ENCODE measurements at places on chromosomes 11 and 22.

GRCh38 chr11:1645357-1645821 is 15.8 kb downstream of the KRTAP5-5 start:
- DNase-seq = no peak

- DNase-seq = no peak
Measured at GRCh38 chr11:27722117-27722952, 22.1 kb upstream of the BDNF start.

DNA sequence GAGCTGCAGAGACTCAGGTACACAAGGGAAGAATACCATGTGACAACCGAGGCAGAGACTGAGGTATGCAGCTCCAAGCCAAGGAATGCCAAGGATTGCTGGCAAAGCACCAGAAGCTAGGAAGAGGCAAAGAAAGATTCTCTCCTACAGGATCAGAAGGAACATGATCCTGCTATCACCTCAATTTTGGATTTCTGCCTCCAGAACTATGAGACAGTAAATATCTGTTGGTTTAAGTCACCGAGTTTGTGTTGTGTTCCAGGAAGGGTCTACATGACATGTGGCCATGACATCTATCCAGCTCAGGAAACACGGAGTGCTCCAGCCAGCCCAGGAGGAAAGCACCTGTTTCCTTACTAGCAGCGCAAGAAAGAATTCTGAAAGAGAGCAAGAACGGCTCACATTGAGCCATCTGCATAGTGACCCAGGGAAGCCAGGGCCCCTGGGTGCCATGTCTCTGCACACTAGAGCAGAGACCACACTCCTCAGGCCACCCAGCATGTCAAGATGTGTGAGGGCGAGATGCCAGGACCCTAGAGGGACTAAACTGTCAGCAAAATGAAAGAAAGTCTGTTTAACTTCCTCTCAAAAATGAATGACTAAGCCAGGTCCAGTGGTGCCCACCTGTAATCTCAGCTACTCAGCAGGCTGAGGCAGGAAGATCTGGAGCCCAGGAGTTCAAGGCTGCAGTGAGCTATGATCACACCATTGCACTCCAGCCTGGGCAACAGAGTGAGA is 35.6 kb upstream of the GALNT18 start:
- no peak for DNase-seq

DNA sequence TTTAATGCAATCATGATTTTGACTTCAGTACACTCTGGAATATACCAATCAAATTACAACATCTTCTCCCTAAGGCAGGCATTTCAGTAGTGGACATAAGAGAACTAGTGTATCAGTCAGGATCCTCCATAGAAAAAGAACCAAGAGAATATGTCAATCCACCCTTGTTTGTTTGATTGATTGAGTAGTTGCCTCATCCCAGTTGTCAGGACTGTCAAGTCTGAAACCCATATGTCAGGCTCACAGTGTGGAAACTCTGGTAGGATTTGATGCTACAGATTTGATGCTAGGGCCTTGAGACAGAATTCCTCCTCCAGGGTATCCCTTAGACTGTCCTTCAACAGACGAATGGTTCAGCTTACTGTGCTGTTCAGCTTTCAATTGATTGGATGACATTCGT is 375.0 kb downstream of the ETS1 start:
- DNase-seq = no peak

GRCh38 chr22:48320048-48320682 is 1507.5 kb downstream of the BRD1 start:
- DNase-seq = no peak

DNA sequence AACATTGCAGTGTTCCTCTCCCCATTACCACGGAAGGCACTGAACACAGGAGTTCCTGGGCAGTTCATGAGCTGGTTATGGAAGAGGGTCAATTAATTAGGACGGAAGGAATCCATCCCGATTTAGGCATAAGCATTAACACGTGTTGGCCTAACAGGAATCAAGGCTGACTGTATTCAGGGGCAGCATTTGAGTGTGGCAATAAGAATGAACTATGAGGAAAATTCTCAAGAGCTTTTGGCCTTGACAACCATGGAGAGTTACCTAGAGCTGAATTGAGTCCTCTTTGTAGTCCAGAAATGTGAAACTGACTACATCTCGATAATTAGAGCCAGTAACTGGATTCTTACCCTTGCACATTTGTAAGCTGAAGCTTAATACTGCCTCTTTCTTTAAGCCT is 82.4 kb upstream of the CRTAM start:
- DNase-seq = no peak

DNA sequence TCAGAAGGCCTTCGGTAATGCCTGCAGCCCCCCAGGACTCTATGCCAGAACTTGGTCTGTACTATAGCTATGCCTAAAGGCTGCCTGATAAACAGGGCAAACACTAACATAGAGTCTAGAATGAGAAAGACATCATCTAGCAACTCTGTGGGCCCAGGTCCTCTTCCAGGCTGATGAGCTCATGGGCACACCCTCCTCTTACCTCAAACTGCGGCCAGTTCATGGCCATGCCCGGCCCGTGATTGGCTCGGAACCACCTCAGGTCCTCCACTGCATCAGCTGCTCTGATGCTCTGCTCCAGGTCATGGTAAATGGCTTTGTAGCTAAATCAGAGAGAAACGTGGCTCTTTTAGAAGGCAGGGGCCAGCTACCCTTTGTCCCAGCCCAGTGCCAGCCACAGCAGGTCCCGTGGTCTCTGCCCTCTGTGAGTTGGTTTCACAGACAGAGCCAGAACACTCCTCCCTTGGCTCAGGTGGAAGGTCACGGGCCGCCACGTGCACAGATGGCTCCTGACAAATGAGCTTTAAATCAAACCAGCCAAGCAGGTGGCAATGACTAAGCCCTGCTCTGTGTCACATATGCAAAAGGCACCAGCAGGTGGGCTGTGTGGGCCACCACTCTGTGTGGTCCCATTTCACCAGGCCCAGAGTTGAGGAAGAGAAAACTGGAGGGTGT is 25.0 kb upstream of the ARFGAP3 start:
- no peak for DNase-seq

DNA sequence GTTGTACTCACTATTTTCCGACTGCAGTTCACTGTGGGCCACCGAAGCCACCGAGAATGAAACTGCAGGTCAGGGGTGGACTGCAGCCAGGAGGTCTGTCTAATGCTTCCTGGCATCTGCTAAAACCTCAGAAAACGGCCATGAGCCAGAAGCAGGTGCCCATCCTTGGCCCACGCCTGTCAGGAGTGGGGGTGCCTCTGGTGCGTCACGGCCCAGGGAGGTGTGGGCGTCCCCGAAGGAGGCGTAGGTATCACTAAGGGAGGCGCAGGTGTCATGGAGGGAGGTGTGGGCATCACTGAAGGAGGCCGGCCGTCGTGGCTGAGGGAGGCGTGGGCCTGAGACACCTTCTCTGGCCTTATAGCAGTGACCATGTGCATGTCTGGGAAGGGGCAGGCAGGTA is 456.2 kb downstream of the TBC1D22A start:
- no peak for DNase-seq

DNA sequence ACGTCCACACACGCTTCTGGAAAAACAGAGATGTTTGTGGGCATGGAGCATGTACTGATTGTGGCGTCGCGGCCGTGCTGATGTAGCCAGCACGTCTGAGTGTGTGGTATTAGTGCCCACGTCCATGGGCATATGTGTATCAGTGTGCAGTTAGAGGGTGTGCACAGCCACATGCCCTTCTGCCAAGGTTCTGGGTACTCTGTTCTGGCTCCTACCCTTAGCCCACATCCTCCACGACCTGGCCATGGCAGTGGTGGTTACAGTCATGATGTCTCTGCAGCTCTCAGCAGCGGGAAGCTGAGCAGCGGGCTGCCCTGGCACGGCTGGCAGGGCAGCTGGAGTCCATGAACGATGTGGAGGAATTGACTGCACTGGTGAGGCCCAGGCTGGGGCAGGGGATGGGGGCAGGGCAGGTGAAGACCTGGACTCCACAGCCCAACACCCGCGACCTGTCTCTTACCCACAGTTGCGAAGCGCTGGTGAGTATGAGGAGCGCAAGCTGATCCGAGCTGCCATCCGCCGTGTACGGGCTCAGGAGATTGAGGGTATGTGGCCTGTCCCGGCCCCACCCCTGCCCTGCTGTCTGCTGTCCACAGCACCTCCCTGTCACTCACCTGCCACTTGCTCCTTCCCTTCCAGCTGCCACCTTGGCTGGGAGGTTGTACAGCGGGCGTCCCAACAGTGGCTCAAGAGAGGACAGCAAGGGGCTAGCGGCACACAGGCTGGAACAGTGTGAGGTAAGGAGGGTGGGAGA is 7.3 kb downstream of the SMTN start:
- DNase-seq = no peak

- no peak for DNase-seq
Measured at GRCh38 chr11:120062561-120062930, 75.4 kb downstream of the TRIM29 start.

- no peak for DNase-seq
Measured at GRCh38 chr11:36454941-36455631, 55.0 kb downstream of the TRAF6 start.

- DNase-seq = no peak
Measured at GRCh38 chr11:69958308-69958707, 119.8 kb upstream of the ANO1 start.

- DNase-seq = no peak
Measured at GRCh38 chr11:44450295-44450932, 115.0 kb upstream of the CD82 start.

DNA sequence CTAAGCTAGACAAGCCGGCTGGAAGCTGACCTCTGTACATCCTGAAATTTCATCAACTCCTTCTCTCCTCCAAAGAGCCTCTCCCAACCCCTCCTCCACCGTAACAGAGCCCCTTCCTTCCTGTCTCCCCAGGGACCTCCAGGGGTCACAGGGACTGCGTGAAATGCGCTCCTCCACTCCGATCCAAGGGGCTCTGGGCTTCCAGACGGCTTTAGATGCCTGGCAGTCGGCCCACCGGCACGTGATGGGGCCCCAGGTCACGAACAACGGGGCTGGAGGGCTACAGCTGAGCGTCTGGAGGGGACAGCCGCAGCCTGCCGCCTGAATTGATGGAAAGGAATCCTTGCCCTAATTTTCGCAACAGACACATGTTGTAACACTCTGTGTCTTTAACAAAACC is 264.1 kb downstream of the MN1 start:
- no peak for DNase-seq

- peak; percentile 87 for DNase-seq
Measured at GRCh38 chr11:86151174-86152005, 82.5 kb upstream of the PICALM start.

GRCh38 chr11:72657411-72658100 is 16.7 kb downstream of the PDE2A start:
- no peak for DNase-seq

DNA sequence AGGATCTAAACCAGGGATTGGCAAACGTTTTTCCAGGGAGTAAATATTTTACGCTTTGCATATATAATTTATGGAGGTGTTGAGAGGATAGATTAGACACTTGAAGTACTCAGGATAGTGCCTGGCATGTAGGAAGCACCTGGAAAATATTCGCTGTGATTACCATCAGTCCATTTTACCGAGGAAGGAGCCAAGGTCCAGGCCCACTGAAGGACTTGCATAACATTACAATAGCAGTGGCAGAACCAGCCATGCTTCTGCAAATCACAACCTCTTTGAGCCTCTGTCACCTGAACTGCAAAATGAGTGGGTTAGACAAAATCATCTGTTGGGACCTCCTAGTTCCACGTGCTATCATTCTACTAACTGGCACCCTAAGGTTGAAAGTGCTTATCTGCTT is 5.4 kb downstream of the FUT4 start:
- DNase-seq = no peak

DNA sequence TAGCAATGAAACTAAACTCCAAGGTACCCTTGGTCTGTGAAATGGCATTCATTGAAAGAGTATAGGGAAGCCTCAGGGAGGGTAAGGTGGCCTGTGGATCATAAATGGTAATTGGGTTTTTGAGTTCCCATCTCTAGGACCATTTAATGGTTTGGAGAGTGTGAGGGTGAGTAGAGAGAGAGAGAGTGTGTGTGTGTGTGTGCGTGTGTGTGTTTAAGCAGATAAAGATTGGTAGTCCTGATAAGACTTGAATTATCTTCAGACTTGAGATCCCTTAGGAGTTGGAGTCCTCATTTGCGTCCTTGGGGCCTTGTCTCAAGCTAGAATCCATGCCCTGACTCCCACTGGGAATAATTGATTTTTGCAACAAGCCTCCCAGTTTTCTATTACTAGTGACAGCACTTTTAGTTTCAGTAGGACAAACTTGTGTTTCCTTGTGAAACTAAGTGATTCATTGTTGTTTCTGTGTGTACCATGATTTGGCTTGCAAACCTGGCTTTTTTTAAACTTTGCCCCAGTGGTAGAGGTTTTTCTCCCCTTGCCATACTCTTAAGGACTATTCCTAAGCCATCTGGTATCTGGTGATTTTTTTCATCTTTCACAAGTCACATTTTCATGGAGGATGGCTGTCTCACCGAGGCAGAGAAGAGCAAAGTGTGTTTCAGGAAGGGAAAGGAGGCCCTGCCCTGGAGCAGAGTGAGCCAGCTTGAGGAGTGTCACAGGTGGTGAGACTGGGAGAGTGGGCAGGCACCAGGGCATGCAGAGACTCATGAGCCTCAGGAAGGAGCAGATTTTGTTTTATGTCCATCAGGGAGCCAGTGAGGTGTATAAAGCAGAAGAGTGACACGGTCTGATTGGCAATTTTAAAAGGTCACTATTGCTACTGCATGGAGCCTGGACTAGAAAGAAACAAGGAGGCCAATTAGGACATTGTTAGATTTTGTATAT is 26.7 kb downstream of the ALKBH3 start:
- DNase-seq = no peak

DNA sequence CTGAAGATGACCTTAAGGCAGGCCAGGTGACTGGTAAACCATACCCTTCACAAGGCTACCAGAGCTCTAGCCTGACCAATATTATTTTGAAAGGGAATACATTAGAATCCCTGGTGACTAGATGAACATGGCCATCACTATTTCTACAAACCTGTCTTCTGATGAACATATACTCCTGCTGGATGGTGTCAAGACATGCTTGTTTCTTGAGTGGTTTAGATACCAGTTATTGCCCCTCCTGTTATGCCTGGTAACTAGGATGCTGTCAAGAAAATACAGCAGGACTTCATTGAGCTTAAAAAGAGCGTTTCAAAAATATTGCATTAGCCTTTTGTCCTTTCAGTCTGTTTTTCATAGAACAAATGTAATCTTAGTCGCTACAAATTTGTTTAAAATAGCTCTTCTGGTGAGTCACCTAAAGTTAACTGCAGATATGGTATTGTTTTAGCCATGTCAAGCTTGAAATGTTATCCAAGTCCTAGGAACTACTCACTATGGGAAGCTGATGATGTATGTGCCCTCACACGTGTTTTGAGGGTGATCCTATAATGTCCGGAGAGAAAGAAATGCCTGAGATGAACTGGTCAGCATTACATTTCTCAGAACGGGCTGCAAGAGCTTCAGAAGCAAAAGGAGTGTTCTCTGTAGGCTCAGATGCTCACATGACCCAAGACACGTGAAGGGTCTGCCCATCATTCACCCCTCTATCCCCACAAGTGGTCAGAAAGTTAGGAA is 20.6 kb downstream of the ADM start:
- no peak for DNase-seq

Measured in CMK (cell line).